Activated T-cell treated with anti-CD3 and anti-CD28 coated beads, Interleukin-2, amount 50 U/mL, for 48 hours (primary cell): ENCODE measurements at places on chromosomes 3 and 15.

DNA sequence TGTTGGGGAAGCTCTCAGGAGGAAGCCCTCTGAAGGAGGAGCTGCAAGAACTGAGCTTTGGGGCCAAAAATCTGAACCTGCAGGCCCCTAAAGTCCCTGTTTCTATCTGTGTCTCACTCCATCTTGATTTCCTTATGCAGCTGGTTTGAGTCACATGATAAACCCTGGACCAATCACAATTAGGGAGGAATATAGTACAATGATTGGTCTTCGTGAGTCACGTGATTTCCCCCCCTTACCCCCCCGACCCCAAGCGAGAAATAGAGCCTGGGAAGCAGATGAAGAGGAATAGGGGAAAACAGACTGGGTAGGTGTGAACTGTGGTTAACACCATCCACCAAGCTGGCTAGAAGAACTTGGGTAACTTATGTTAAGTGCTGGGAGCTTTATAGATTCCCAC lies 12.9 kb downstream of the CRABP1 start:
- DNase-seq: no peak

DNA sequence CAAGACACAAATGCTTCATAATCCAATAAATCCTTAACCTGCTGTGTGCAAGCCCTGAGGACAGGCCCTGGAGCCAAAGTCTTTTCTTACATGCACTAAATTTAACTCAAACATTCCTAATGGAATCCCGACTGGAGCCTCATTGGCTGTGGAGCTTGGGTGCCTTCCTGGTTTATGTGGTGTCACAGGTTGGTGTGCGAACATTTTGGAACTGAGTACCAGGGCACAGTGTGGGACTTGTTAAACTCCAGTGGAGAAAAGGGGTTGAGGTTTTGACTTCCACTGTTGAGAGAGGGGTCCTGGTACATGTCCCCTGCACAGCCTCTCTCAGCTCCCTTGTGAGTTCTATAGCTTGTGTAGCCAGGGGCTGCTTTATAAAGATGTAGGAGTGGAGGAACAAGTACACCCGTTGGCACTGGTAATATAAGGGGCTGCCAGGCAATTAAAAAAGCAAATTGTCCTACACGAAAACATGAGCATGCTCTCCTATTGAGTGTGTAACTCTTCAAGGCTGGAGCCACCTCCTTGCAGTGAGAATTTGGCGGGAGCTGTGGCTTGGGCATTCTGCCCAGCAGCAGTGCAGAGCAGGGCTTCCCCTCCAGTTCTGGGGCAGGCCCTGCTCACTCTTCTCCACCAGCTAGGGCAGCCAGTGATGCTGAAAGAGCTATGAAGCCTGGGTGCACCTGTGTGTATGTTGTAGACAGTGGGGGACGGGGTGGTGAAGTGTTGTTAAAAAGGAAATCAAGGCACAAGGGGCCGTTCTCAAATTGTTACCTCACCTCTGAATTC lies 218.1 kb downstream of the CLSTN2 start:
- DNase-seq: no peak

DNA sequence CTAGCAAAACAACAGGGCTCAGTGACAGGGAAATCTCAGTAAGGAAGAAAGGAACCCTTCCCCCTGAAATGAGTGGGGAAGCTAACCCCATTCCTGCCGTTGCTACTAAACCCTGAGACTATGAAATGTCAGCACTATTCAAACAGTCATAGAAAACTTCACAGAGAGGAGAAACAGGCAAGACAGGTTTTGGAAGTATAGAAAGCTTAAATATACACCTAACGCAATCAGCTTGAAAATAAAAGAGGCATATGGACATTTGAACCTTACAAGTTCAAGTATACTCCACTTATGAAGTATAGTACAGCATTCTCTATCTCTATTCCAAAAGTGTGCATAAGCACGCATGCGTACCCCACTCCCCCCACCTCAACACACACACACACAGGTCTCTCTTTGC lies 17.6 kb upstream of the FRMD4B start:
- no peak for DNase-seq

DNA sequence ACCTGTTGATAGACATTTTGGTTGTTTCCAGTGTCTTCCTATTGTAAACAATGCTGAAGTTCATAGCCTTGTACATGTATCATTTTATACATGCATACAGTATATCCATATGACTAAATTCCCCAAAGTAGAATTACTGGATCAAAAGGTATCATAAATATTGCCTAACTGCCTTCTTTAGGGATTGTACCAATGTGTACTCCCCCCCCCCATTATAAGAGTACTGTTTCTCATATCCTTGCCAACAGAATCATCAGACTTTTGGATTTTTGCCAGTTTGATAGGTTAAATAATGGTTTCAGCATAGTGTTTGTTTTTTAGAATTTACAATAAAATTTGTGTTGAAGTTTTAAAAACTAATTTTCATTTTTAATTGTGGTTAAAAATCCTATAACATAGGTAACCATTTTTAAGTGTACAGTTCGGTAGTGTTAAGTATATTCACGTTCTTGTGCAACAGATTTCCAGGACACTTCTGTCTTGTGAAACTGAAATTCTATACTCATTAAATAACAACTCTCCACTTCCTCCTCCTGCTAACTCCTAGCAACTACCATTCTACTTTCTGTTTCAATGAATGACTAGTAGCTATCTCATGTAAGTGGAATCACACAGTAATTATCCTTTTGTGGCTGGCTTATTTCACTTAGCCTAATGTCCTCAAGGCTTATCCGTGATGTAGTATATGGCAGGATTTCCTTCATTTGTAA lies 30.8 kb upstream of the MAP3K13 start:
- no peak for DNase-seq

DNA sequence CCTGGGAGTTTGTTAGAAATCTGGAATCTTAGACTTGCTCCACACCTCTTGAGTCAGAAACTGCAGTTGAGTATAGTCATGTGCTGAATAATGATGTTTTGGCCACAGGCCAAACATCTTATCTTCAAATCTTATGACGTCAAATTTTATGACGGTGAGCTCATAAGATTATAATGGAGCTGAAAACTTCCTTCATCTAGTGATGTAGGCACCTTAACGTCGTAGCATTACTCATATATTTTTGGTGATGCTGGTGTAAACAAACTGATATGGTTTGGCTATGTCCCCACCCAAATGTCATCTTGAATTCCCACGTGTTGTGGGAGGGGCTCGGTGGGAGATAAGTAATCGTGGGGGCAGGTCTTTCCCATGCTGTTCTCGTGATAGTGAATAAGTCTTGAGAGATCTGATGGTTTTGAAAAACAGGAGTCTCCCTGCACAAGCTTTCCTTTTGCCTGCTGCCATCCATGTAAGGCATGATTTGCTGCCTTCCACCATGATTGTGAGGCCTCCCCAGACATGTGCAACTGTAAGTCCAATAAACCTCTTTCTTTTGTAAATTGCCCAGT lies 268.0 kb upstream of the PROK2 start:
- DNase-seq: no peak

DNA sequence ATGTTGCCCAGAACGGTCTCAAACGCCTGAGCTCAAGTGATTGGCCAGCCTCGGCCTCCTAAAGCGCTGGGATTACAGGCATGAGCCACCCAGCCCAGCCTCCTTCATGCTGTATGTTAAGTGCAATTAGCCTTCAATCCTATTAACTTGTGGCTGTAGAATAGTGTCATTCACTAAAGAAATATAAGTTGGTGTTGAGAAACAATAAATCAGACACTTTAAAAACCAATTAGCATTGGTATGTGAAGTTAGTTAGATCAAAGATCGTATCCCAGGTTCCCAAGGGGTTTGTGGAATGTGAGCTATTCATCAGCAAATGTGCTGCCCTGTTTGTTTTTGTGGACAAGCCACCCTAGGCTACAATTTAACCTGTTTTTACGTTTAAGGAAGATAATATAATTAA lies 11.0 kb upstream of the PIK3CB start:
- no peak for DNase-seq

DNA sequence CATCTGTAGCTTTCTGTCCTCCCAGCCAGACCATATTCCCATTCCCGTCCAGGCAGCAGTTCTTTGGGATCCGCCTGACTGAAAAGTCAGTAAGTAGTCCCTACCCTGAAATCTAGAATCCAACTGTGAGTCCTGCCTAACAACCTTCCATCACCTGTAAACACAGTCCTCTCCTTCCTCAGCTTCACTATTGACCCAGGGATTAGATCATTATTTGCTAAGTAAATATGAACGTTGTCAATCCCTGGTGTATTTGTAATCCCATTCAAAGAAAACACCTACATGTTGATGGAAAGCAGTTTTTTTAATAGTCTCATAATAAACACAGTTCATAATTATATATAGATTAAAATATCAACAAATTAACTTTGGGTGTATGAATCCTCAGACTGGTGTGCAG lies 732 bp downstream of the SAXO2 start:
- DNase-seq: no peak
